Activated CD8-positive, alpha-beta T cell treated with anti-CD3 and anti-CD28 coated beads, Interleukin-2, amount 10 ng/mL, durations not matched to agents 7 days and 5 days (primary cell): ENCODE measurements at places on chromosomes 3 and 15.
A peak's percentile ranks its signal among the peaks of the same experiment; 100 is the strongest.

GRCh38 chr15:95292785-95293450, 1037.6 kb upstream of the NR2F2 start:
- no peak for DNase-seq

- no peak for DNase-seq
Observed at GRCh38 chr3:135929670-135930069, 35.9 kb upstream of the PPP2R3A start.

GRCh38 chr3:49806850-49807249, 3.8 kb downstream of the INKA1 start:
- no peak for DNase-seq

GRCh38 chr3:13822042-13822441, 57.8 kb downstream of the WNT7A start:
- no peak for DNase-seq

GRCh38 chr3:42036483-42036823, 54.7 kb upstream of the TRAK1 start:
- DNase-seq, result no peak

DNA sequence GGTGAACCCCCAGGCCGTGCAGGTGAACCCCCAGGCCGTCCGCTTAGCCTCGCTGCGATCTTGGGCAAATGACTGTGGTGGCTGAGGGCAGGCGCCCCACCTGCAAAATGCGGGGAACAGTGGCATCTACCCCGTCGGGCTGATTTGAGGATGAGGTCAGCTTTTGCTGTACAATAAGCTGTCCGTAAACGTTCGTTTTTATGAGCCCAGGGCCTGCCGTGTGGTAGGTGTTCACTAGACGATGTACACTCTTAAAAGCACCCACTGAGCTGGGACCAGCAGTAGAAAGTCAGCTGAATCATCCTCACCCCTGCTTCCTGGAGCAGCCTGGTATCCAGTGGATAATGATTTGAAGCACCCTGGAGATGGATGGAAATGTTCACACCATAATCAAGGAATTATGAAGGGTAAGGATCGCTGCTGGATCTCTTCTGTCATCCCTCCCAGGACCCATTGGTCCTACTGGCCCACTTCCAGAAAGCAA, 943 bp upstream of the PCSK6 start:
- no peak for DNase-seq

GRCh38 chr3:192799721-192800120, 72.4 kb upstream of the FGF12 start:
- no peak for DNase-seq

GRCh38 chr15:62988701-62989100, 53.8 kb upstream of the TPM1 start:
- no peak for DNase-seq

DNA sequence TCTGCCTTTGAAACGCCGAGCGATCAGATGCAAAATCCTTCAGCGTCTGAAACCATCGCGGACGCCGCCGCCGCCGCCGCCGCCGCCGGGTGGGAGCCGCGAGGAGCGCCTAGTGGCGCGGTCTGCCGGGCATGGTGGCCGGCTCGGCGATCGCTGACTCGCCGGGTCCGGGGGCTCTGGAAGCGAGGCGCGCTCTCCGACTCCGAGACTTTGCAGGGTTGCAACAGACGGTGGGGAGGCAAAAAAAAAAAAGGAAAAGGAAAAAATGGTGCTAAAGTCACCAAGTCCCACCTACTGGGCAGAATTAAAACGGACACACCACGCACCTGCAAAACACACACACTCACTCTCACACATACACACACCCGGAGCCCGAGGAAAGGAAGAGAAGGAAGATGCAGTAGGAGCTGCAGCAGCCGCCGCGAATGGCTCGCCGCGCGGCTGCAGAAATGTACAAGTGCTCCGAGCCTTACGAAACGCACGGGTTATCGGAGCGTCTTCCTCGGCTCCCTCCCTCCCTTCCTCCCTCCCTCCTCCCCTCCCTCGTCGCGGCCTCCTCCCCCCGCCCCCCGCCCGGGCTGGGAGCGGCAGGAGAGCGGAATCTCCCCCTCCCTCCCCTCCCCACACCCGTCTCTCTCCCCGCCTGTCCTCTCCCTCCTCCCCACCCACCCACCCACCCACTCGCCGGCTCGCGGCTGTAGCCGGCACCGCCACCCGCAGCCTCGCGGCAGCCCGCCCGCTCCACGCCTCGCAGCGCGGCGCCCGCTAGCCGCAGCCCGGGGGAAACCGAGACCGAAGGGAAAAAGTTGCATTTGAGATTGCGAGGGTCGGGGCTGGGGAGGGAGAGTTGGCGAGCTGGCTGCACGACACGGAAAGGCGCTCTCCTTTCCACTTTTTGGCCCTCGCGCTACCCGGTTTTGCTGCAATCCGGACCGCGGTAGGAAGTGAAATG, at the start of gene NTRK3:
Gene NTRK3, minus strand, starts transcription at position 461 of the 952 bp plus-strand sequence. CDS start 586 bp downstream, outside the sequence.
- peak; percentile 25 for DNase-seq

GRCh38 chr15:77048135-77048876, 22.6 kb downstream of the TSPAN3 start:
- no peak for DNase-seq
